AML-193 (cell line): ENCODE measurements at places on chromosomes 16 and 17.

- DNase-seq, result no peak
Observed at GRCh38 chr17:47850692-47851573, at the start of gene SP6. SP6 (minus strand) TSS chr17:47851163; CDS start chr17:47848429, 2,734 bp downstream.

DNA sequence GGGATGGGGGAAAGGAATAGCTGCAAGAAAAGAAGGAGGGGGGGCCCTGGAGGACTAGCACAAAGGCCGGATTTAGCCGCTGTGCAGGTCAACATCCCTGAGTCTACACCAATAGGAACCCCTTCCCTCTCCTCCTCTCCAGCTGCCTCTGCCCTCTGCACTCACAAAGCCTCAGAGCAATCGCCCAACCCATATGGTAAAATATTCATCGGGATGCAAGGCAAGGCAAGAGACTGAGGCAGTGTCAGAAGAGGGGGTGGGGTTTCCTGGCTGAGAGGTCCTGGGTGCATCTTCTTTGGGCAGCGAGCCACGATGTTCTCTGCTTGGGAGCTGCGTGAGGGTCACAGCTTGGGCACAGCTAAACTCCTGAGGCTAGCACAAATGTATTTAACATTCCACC is 115.5 kb upstream of the NLRP1 start:
- no peak for DNase-seq

- DNase-seq, result no peak
Observed at GRCh38 chr17:30238387-30239088, 3.0 kb upstream of the SLC6A4 start.

DNA sequence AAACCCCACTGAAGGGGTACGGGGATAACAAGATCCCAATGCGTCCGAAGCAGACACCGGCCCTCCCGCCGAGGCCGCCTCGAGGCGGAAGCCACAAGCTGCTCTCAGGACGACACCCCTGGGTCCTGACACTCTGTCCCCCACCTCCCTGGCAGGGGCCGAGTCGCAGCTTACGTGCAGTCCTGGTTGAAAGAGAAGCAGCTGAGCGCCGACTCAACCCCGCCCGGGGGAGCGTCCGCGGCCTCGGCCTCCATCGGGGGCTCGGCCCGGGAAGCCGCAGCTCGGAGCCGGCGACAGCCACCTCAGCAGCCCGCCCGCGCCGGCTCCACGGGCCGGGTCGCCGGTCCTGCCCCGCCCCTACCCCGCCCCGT is at the start of gene WIPI1:
Gene WIPI1 (minus strand): TSS at position 329 of the 371 bp plus-strand sequence. CDS start 75 bp downstream, at position 254.
- no peak for DNase-seq

- DNase-seq, result peak; percentile 96
Observed at GRCh38 chr16:48188449-48189102, 32.8 kb upstream of the ABCC12 start.

DNA sequence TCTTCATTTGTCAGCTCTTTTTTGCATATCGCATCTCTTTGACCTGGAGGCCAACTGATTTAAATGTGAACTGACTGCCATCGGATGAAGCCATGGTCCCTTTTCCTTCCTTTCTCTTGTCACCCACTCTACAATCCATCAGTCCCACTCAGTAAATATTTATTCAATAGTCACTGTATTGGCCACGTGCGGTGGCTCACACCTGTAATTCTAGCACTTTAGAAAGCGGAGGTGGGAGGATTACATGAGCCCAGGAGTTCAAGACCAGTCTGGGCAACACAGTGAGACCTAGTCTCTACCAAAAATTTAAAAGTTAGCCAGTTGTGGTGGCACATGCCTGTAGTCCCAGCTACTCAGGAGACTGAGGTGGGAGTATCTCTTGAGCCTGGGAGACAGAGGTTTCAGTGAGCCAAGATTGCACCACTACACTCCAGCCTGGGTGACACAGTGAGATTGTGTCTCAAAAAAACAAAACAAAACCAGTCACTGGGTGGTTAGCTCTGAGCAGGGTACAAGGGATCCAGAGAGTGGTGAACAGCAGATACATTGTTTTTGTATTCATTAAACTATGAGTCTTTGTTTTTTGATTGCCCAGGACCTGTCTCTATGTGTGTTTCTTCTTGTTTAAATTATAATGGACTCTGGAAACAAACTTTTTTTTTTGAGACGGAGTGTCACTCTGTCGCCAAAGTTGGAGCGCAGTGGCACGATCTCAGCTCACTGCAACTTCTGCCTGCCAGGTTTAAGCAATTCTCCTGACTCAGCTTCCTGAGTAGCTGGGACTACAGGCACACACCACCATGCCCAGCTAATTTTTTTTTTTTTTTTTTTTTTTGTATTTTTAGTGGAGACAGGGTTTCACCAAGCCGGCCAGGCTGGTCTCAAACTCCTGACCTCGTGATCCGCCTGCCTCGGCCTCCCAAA is 6.9 kb downstream of the PHAF1 start:
- peak; percentile 68 for DNase-seq

- no peak for DNase-seq
Observed at GRCh38 chr17:50071692-50072091, 15.8 kb downstream of the ITGA3 start.
